Upper lobe of right lung (tissue), 1 donor: ENCODE measurements at places on chromosomes 4 and X.

DNA sequence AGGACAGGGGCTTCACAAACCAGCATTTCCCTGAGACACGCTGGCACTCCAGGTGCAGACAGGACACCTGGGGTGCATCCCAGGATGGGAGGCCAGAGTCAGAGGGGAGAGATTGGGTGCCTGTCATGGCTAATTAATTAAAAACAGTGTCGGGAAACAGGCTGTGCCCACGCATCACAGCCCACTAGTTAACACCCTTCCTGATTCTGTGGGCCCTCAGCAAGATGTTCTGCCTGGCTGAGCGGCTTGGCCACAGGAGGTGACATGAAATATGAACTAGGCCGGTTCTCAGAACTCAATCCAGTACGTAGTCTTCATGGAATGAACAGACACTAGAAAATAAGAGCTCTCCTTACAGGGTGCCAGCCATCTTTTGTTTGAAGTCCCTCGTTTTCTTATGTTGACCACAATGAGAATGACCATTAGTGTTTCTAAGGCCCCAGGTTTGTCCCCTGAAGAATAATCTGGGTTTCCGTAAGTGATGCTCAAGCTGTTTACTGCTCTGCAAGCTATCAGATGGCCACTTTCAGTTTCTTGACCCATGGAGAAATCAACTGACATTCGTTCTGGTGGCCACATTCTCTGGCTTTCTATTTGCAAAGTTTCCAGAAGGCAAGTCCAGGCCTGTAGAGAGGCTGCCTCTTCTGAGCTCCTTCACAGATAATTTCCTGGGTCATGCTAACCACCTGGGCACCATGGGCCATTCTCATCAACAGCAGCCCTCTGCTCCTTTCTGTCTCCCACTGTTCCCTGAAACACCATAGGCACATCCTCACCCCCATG, 72.3 kb downstream of the SLC34A2 start:
- no peak for DNase-seq
- H3K4me3 ChIP-seq: no peak overlapping the region

GRCh38 chr4:47968847-47969246, 47.6 kb downstream of the CNGA1 start:
- H3K36me3 ChIP-seq: no peaks in the 10 kb centered on the region
- no peak overlapping the region for H3K27ac ChIP-seq
- no peak overlapping the region for H3K4me3 ChIP-seq
- H3K4me1 ChIP-seq: no peaks in the 10 kb centered on the region
- no peaks in the 10 kb centered on the region for H3K27me3 ChIP-seq

- H3K4me1 ChIP-seq: no peaks in the 10 kb centered on the region
- no peak overlapping the region for H3K27ac ChIP-seq
- H3K36me3 ChIP-seq: no peaks in the 10 kb centered on the region
- no peak overlapping the region for H3K4me3 ChIP-seq
Measured at GRCh38 chrX:22349116-22349515, 76.4 kb downstream of the CBLL2 start.

DNA sequence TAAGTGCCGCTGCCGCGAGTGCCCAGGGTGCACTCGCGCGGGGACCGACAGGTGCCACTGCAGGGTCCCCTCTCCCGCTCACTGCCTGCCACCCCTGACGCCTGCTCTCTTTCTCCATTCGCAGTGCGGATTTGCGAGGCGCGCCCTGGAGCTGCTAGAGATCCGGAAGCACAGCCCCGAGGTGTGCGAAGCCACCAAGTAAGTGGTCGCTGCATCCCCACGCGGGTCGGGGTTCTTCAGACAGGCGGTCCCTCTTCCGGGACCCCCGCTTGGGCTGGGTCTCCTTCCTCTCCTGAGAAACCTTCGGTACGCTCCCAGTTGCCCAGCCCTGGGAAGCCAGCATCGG, 547 bp downstream of the GUCY1A1 start:
- H3K27me3 ChIP-seq: no peaks in the 10 kb centered on the region
- H3K4me3 ChIP-seq: peak overlapping the region; percentile 70
- peak; percentile 87 for DNase-seq
- peak overlapping the region; percentile 90 for H3K27ac ChIP-seq
- H3K4me1 ChIP-seq: peaks cover 29% of the 10 kb centered on the region

GRCh38 chr4:165610679-165611437, 232.1 kb downstream of the CPE start:
- no peaks in the 10 kb centered on the region for H3K27me3 ChIP-seq
- H3K4me3 ChIP-seq: no peak overlapping the region

DNA sequence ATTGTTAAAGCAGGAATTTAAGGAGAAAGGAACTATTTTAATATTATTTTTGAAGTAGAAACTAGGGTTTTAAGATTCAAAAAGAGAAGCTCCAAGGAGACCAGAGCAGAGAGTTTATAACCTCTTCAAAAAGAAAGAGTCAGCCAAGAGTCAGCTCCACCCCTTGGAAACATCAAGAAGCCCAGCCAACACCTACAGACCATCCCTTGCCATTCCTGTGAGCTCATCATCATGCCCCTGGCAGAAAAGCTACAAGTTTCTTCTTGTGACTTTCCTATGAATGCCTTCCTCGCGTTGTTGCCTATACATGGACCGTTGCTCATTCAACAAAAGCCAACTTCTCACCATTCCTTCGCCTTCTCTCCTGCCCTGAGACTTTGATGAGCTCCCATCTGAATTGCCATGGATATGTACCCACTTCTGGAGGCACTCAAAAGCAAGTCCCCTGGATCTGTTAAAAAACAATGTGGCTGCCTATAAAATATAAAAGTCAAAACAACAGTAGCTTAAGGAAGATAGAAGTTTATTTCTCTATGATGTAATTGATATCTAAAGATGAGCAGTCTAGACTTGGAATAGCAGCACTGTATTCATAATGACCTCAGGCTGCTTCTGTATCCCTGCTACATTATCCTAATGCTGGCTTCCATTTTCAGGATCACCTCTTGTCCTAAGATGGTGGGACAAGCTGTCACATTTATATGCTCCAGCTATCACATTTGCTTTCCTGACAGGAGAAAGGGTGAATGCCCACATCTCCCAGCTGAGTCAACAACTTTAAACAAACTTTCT, 20.3 kb downstream of the PLRG1 start:
- no peak for DNase-seq
- H3K4me1 ChIP-seq: no peaks in the 10 kb centered on the region
- no peak overlapping the region for H3K27ac ChIP-seq
- H3K27me3 ChIP-seq: no peaks in the 10 kb centered on the region

- no peak overlapping the region for H3K27ac ChIP-seq
- no peaks in the 10 kb centered on the region for H3K36me3 ChIP-seq
- peak; percentile 47 for DNase-seq
- H3K27me3 ChIP-seq: peaks cover 6% of the 10 kb centered on the region
Measured at GRCh38 chr4:1608821-1609500, 75.2 kb downstream of the FAM53A start.

DNA sequence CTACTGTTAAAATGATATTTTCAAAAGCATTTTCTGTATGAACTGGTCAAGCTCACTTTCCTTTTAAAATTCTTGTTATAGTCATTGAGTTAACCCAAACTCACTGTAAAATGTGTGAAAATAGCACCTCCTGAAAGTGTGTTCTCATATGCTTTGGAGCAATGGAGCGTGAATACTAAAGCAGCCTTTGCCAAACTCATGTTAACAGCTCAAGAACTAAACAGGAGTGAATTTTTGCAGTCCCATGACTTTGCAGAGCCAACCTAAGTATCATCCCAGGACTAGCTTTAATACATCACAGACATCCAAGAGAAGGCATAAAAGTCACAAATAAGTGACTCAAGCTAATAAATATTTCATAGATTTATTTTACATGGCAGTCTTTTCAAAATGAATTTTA, 2.3 kb downstream of the AMMECR1 start:
- H3K4me3 ChIP-seq: peak overlapping the region; percentile 64
- H3K36me3 ChIP-seq: no peaks in the 10 kb centered on the region
- DNase-seq: no peak
- H3K27ac ChIP-seq: no peak overlapping the region
- H3K27me3 ChIP-seq: no peaks in the 10 kb centered on the region

GRCh38 chr4:153266988-153267387, 62.7 kb downstream of the TRIM2 start:
- no peak overlapping the region for H3K27ac ChIP-seq
- no peaks in the 10 kb centered on the region for H3K27me3 ChIP-seq
- H3K4me1 ChIP-seq: peaks cover 16% of the 10 kb centered on the region
- DNase-seq: no peak

DNA sequence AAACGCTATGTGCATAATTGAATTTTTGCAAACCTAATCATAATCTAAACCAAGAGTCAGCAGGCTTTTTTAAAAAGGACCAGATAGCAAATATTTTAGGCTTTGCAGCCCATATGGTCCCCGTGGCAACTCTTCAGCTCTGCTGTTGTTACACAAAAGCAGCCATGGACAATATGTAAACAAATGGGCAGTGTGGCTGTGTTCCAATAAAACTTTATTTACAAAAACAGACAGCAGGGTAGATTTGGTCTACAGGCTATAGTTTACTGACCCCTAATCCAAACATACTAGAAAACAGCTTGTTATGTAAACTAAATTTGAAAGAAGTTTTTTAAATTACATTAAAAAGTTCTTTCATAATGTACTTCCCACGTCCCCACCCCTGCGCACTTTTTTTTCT, 53.1 kb downstream of the FUNDC1 start:
- no peak overlapping the region for H3K27ac ChIP-seq
- no peaks in the 10 kb centered on the region for H3K27me3 ChIP-seq
- H3K4me1 ChIP-seq: no peaks in the 10 kb centered on the region

DNA sequence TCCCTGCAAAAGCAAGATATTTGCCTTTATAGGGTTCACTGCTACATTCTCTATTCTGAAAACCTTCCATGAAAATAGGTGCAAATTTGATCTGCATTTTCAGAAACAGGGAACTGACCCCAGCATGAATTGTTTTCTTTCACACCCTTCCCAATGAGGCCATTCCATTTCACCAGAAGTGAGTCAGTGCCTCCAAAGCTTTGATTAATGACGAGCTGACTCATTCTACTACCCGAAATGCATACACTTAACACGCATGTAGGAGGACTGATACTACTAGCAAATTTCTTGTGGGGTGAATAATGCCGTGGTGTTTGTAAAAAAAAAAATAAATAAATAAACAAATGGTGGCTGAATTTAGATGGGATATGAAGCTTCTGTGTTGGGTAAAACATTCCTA, 146.9 kb upstream of the FGF13 start:
- H3K4me1 ChIP-seq: no peaks in the 10 kb centered on the region
- H3K36me3 ChIP-seq: no peaks in the 10 kb centered on the region
- H3K4me3 ChIP-seq: no peak overlapping the region
- no peaks in the 10 kb centered on the region for H3K27me3 ChIP-seq
